ENCODE measurements at places on chromosomes 12 and 14. TPM values are rescaled to one million over a fixed set of nuclear protein-coding genes. Genes with fewer than 3 reads are reported as not detected.

- no peaks in the 10 kb centered on the region for H3K27me3 ChIP-seq
- H3K4me1 ChIP-seq, result peaks cover 15% of the 10 kb centered on the region
- H3K4me3 ChIP-seq, result peak overlapping the region; percentile 70
These were observed 753 bp downstream of the CSRNP2 start for GRCh38 chr12:51082561-51083125.

GRCh38 chr12:121314431-121314830 is 17.9 kb upstream of the CAMKK2 start:
- H3K27ac ChIP-seq, result no peak overlapping the region
- no peak overlapping the region for H3K4me3 ChIP-seq
- no peaks in the 10 kb centered on the region for H3K4me1 ChIP-seq
- no peaks in the 10 kb centered on the region for H3K27me3 ChIP-seq

Gene GPR84
- not detected for total RNA-seq

Gene KLHDC1
- 6.7 TPM for total RNA-seq

Gene PLEKHD1
- total RNA-seq, result not detected
